IPS-NIHi11 (cell line): ENCODE measurements at places on chromosomes 1 and 21.

DNA sequence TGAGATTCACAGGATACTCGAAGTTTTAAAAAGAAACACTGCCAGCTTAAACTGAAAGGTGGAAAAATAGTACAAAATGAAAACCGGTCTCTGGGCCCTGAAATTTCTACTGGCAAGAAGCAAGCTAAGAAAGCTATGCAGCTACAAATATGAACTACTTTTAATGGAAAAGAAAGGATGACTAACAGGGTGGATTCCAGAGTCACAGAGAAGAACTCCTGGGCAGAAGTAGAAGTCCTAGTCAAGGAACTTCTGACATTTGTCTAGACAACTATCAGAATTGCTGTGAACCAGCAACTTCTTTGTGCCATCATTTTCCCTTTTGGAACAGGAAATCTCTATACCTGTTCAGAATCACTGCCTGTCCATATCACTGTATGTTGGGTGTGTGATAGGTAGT is 38.1 kb downstream of the CD160 start:
- DNase-seq, result no peak

DNA sequence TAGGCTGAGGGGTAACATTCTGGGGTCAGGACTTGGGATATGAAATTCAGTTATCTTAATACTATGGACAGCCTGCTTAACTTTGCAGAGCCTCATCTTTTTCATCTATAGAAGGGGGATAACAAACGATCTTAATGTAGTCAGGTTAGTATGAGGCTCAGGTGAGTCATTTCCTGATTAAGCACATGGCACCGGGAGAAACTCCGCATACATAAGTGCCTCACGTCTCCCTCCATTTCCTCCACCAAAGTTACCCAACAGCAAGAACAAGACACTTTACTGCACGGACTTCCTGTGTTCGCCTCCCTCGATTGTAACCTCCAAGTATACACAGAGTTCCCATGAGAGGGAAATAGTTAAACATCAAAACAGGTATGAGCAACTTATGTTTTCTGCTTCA is 112.7 kb upstream of the COA6 start:
- DNase-seq, result no peak

- no peak for DNase-seq
Observed at GRCh38 chr1:65420590-65421350, at the start of the genes LEPR and LEPROT. Gene LEPR (plus strand): TSS chr1:65420668. CDS start chr1:65565566, 144,898 bp downstream. Gene LEPROT (plus strand): TSS chr1:65420668. CDS start chr1:65420725, 57 bp downstream.

DNA sequence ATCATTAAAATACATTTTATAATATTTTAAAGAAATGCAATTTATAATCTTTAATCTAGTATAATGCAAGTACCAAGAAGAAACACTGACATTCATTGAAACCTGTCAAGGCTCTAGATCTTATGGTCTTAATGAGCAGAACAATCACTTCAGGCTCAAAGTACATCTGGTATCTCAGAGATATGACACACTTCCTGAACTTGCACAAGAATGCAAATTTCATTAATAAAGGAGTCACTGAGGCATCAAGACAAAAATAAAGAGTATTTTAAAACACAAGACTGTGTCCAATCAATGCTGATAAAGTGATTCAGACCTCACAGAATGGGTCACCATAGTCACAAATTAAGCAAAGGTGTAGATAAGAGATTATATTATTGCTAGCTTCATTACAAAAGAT is 178.1 kb downstream of the AK5 start:
- DNase-seq, result no peak

GRCh38 chr1:37354876-37355650 is 119.3 kb upstream of the ZC3H12A start:
- DNase-seq, result no peak

GRCh38 chr1:20028125-20028524 is 41.9 kb upstream of the PLA2G5 start:
- DNase-seq, result no peak

GRCh38 chr1:5404412-5405203 is 587.6 kb downstream of the NPHP4 start:
- DNase-seq, result no peak

- no peak for DNase-seq
Observed at GRCh38 chr1:203421246-203421645, 54.4 kb upstream of the PRELP start.

- DNase-seq, result no peak
Observed at GRCh38 chr1:9066945-9067807, 2.3 kb downstream of the SLC2A5 start.

DNA sequence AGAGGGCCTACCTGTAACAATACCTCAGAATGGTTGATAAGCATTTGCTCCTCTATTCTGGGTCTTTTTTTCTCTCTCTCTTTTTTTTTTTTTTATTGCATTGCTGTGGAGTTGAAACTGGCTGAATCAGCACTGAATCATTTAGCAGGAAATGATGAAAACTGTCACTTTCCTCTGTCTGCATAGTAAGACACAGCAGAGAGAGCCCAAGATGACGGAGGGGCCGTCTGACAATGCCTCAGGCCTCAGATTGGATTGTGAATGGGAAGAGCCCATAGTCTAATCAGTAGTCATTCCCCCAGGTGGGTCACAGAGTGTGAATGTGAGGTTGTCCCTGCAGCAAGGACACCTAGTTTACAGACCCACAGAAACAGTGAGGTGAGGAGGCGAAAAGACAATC is 193.2 kb upstream of the PLXNA2 start:
- DNase-seq, result no peak

GRCh38 chr1:24503059-24503751 is 569 bp downstream of the RCAN3 start:
- no peak for DNase-seq

GRCh38 chr1:8599646-8600212 is 217.7 kb downstream of the RERE start:
- no peak for DNase-seq

DNA sequence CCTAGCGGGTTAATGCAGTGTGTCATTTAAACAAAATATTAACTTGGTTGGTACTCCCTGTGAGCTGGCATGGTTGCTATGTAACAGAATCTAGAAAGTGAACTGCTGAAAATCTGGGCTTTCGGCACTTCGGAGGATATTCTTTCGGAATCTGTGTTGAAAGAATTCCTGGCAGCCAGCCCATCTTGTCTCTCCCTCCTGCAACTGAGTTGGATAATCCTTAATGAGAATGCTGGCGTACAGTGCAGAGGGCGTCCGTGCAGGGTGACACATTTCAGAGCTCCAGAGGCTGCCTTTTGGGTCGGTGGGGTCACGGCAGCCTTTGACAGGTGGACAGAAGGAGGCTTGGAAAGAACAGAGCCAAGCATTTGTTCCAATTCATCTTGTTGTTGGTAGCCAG is 3.7 kb downstream of the KAZN start:
- DNase-seq, result no peak

DNA sequence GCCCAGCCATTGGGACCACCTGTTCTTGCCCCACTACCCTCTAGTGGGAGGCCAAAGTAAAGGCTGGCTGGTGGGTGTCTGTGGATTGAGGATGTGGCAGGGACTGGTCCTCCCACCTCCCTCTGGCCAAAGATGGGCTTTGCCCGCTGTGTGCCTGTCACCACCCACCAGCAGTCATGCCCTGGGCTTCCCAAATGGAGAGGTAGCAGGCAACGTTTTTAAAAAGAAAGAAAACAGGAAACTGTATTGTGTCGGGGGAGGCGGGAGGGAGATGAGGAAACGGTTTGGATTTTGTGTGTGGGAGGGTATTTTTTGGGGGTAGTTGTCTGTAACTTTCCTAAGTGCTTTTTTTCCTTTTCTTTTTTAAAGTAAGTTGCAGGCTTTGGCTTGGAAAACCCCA is 30.1 kb downstream of the SZRD1 start:
- no peak for DNase-seq

- no peak for DNase-seq
Observed at GRCh38 chr1:238115852-238116251, 225.1 kb upstream of the ZP4 start.

- DNase-seq, result no peak
Observed at GRCh38 chr1:8226747-8227146, 91.2 kb upstream of the SLC45A1 start.

- no peak for DNase-seq
Observed at GRCh38 chr21:28338701-28339305, 653.9 kb downstream of the LTN1 start.

GRCh38 chr1:103142461-103142860 is 34.1 kb upstream of the COL11A1 start:
- no peak for DNase-seq

GRCh38 chr1:180312926-180313325 is 82.9 kb downstream of the LHX4 start:
- DNase-seq, result no peak

GRCh38 chr1:57015071-57015470 is 49.3 kb upstream of the C8B start:
- DNase-seq, result no peak

- no peak for DNase-seq
Observed at GRCh38 chr1:213605732-213606131, 382.0 kb upstream of the PROX1 start.

DNA sequence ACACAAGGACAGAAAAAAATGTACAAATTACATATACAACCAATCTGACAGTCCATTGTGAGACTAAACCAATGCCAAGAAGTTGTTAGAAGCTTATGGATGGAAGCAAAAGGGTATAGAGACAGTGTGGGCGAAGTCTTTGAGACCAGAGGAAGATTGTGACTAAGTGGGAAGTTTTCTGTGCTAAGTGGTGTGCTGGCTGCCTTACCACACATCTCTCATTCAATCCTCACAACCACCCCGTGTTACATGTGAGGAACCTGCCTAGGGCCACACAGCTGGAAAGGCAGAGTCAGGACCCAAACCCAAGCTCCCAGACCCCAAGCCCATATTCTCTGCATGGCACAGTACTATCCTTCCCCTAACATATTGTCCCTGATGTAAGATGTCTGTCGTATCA is 53.5 kb upstream of the DUSP10 start:
- no peak for DNase-seq

- DNase-seq, result no peak
Observed at GRCh38 chr1:53332186-53332564, 4.3 kb upstream of the LRP8 start.

DNA sequence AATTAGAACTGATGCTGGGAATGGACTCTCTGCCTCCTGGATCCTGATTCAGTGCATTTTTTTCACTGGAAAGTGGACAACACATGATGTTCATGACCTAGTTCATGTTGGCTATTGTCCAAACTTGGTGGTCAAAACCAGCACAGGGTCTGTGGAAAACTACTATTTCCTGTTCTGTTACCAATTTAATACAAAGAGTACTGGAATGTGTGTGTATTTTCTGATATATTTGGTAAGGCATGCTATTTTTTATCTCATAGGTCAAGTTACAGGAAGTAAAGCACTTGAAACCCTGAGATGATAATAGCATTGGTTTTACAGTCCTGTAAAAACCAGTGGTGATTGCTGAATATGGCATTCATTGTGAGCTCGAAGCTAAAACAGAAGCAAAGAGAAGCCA is 89.9 kb downstream of the SGIP1 start:
- DNase-seq, result no peak

DNA sequence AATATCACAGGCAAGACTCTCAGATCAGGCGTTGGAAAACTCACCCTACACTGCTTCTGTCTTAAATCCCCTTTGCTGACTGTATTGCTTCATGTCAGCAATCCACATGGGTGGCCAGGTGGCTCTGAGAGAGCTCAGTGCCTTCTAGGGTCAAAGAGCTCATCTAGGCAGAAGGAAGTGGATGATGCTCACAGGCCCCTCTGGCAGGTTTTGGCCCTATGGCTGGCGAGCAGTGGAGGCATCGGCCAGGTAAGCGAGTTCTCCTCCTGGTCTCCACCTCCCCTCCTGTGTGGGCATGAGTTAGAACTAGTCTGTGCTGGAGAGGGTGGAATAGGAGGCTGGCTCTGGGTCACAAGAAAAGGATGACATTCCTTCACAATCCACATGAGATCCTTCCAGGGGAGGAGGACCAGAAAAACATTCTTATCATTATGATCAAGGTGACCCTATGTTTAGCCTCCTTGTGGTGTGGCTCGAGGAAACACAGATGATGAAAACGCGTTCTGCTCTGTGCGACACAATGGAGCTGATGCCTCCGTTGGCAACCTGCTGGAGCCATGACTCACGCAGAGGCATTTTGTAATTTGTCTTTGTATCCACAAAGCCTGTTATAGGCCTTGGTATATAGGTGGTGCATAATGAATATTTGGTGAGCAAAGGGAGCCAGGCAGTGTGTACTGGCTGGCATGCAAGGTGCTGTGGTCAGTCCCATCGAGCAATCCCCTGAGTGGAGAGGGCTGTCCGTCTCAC is 264.6 kb upstream of the RAB4A start:
- no peak for DNase-seq

DNA sequence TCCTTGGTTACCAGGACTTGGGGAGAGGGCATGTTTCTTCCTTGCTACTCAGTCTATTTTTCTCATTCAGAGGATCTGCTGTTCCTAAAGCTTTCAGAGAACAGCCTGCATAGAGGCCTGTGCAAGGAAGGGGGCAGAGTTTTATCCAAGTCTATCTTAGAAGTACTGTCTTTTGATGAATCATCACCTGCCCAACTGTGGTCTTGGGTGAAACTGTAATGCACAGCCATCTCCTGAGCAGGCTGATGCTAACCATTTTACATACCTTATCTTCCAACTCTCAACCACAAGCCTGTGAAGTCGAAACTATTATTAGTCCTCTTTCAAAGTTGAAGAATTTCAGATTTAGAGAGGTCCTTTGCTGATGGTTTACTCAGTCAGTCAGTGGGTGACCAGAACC is 368.0 kb downstream of the HHAT start:
- no peak for DNase-seq

DNA sequence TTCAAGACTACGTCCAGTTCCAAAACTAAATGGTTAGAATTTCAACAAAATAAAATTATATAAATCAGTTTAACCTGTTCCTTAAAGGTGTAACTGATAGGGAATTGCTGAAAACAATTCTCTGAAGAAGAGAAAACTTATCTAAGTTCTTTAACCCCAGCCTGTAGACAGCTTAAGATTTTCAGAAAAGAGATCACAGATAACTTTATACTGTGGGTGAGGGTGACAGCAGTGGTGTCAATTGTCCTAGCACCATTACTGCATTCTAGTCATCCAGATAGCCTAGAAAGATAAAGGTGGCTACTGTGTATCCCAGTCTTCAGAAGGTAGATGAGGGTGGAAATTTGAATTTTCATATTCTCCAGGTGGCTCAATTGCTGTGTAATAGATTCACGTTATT is 19.7 kb upstream of the DEGS1 start:
- no peak for DNase-seq

- DNase-seq, result peak; percentile 85
Observed at GRCh38 chr1:3012456-3013291, 8.6 kb upstream of the ACTRT2 start.
